MG63 (cell line): ENCODE measurements at places on chromosomes 4 and X.

DNA sequence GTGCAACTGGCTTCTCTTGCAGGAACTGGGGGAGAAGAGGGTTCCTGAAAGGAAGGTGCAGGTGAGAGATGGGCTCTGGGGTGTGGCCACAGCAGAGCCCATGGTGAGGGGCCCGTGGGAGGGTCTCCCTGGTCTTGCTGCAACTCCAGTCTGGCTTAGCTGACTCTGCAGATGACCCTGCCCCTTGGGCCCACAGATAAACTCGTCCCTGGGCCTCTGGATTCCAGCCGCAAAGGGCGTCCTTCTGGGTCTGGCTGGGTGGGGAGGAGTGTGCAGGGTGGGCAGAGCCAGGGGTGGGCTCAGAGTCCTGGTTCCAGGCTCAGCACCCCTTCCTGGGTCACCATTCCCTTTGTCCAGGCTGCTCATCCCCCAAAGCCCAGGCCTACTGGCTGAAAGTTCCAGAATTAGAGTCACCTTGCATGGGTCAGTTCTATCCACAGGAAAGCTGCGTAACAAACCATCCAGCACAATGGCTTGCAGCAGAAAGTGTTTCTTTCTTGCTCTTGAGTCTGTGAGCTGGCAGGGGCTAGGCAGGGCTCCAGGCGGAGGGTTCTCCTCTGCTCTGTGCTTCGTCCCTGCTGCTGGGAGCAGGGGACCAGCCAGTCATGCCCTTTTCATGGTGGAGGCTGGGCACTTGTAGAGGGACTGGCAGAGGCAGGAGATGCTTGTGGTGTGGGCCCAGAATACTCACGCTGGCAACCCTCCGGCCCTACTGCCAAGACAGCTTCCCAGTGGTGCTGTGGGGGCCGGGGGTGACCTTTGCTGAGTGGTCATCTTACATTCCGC, 43.5 kb upstream of the ADRA2C start:
- DNase-seq: no peak

DNA sequence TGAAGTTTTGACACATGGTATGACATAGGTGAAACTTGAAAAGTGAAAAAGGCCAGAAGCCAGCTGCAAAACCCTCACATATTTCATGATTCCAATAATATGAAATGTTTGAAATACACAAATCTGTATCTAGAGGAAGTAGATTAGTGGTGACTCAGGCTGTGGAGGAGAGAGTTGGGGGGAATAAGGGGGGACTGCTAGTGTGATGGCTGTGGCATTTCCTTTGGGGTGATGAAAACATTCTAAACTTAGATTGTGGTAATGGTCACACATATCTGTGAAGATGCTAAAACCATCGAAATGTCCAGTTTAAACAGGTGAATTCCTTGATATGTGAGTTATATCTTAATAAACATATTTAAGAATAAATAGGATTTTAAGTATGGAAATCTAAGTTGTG, 343.5 kb upstream of the SFRP2 start:
- no peak for DNase-seq

- DNase-seq: peak; percentile 68
Observed at GRCh38 chr4:8228319-8229250, 29.5 kb downstream of the SH3TC1 start.

DNA sequence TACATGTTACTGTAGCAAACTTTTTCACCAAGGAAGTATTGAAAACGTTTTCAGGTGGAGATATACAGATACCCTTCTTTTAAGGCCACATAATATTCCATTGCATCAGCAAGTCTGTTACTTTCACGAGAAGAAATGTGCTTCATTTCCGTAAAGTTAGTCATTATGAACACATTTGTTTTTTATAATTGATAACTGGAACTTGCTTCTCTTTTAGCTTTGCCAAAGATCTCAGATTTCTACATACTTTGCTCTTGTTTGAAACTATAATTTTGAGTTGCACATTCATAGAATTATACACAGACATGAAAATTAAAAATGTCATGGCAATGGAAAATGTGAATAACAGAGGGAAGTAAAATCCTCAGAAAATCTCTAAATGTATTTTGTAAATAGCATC, 128.7 kb upstream of the GIMD1 start:
- DNase-seq: no peak

- no peak for DNase-seq
Observed at GRCh38 chrX:130299279-130300009, 30.7 kb upstream of the ZNF280C start.

DNA sequence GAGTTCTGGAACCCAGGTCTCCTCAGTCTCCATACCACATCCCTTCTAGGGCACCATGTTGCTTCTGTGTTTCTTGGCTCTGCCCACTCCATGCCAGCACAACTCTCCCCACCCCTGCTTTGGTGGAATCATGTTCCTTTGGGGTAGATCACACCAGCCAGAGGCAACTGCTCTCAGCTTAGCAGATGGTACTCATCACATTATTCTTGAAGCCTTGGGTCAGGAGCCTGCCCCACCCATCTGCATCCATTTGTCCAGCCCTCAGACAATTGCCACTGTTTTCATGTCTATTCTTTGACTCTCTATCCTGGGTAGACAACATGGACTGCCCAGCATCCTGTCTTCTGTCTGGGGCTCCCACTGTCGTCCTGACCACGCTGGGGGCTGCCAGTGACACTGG, 147.6 kb downstream of the PTTG2 start:
- no peak for DNase-seq

- no peak for DNase-seq
Observed at GRCh38 chr4:15168759-15169158, 166.5 kb downstream of the CPEB2 start.

GRCh38 chrX:30626402-30626801, 26.8 kb upstream of the GK start:
- no peak for DNase-seq

GRCh38 chr4:171857302-171858012, 44.3 kb downstream of the GALNTL6 start:
- DNase-seq: no peak

- no peak for DNase-seq
Observed at GRCh38 chr4:109571494-109571893, 11.4 kb downstream of the MCUB start.

DNA sequence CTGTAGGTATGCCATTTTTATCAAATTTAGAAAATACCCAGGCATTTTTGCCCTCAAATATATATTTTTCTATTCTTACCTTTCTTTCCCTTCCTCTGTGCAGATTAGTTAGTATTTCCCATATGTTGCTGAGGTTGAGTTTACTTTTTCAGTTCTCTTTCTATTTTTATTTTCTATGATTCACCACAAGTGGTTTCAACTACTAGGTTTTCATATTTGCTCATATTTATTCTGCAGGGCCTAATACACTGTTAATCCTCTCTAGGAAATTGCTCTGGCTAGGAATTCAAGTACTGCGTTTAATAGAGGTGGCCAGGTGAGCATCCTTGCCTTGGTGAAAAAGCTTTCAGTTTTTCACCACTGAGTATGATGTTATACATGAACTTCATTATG, 1535.3 kb upstream of the PCDH10 start:
- DNase-seq: no peak

DNA sequence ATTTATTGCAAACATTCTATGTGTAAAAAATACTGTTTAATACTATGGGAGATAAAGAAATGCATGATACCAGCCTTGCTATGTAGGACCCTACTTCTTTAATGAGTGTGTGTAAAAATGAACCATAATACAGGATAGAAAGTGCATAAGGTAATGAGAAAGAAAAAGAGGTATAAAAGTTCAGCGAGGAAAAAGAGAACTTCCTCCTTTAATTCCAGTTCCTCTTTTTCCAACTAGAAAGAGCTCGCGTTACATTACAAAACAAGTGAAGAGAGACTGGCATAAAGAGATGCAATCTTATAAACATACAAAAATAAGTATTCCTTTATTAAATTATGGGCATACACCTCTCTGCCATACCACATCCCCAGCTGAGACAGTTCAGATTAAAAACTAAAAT, 77.4 kb downstream of the ANKRD17 start:
- DNase-seq: no peak

DNA sequence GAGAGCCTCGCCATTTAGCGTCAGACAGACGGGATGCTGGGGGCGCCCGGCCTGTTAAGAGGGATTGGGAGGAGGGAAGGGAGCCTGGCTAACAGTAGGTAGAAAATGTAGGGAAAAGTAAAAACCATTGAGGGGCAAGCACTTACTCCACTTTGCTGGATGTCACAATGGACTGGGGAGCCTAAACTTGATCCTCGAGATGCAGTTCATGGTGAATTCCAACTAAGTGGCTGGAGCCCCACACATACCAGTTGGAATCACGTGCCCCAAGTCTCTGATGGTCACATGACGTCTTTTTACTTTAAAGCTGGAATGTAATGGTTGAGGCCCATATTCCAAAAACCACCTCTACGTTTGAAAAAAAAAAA, 1.5 kb downstream of the PLS3 start:
- peak; percentile 17 for DNase-seq

DNA sequence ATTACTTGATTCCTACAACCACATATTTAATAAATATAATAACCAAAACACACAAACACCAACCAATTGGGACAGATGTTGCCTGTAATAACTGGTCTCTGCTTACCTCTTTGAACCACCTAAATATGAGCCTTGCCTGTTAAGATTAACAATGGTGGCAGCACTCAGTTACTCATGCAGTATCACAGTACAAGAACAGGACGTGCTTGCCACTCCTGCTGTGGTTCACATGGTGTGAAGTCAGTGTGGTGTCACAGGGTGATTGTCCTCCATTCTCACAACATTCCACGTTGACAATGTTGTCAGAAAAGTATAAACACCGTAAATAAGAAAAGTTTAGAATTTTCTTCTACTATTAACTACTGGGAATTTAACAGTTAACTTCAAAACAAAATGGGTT, 365.0 kb downstream of the PPP3CA start:
- DNase-seq: no peak

GRCh38 chrX:37786624-37787422, 7.0 kb downstream of the CYBB start:
- no peak for DNase-seq

DNA sequence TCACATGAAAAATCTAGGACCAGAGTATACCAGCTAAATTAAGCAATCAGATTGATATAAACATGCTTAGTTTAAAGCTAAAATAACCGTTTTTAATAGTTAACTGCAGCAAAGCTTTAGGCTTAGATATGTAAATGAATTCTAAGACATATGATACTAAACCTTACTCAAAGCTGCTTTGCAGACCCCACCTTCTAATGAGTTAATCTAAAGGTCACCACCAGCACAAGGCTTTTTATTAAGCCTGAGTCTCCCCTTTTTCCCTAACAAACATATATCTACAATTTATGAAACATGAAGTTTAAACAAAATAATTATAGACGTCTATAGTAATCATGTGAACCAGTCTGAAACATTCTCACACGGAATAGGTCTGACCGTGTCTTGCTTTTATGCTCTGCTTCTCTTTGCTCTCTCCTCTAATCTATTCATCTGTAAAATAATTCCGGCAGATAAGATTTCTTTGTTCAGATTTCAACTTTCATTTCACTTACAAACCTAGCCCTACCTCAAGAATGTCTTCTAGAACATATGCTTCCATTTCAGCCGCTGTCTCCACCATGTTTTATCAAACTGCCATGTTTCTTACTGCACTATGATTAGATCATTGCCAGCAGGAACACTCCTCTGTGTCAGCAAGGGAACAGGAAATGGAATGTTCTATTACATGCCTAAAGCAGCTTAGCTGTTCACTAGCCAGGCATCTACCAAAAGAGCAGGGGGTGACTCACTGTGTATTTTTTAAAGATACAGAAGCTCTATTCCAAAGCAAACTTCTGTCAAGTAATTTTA, 35.9 kb downstream of the ANKRD17 start:
- peak; percentile 68 for DNase-seq

DNA sequence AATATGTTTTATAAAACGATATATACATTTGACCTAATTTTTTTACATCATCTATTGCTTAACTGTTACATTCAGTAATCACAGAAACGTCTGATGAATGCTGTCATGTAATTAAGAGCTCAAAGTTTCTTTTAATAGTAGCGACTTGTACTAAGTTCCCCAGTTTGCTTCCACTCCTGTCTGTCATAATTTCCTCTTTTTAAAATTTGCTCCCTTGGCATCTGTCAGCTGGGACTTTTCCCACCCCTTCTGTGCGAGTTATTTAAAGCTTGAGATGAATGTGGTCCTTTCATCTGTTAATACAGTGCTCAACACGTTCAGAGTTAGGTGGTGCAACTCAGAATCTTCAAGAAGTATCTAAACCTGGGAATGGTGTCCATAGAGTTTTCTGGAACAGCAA, 1.2 kb downstream of the RAP1GDS1 start:
- no peak for DNase-seq

GRCh38 chr4:150141756-150142155, 63.5 kb downstream of the DCLK2 start:
- DNase-seq: no peak

GRCh38 chrX:20140420-20140819, 1.2 kb downstream of the EIF1AX start:
- DNase-seq: no peak

DNA sequence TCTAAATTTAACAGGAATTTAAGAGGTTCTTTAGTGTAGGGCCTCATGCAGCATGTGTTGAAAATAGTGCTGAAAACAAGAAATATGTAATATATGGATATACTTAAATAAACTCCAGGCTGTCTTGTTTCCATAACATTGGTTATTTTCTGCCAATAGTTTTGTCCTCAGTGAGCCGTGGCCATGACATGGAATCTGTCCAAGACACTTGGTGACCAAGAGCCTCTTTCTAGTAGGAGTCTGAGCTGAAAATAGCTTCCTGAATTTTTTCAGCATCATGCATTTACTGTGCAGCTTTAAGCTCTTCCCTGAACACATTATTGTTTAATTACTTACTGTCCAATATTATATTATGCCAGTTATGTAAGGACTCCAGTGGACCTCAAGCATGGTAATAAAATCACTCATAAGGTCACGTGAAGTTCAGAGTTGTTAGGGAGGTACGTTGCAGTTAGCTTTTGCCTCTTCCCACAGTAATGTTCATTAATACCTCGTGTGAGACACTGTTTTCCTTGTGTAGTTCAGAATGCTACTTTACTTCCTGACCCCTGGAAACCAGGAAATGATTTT, 488.2 kb downstream of the GRID2 start:
- DNase-seq: no peak

DNA sequence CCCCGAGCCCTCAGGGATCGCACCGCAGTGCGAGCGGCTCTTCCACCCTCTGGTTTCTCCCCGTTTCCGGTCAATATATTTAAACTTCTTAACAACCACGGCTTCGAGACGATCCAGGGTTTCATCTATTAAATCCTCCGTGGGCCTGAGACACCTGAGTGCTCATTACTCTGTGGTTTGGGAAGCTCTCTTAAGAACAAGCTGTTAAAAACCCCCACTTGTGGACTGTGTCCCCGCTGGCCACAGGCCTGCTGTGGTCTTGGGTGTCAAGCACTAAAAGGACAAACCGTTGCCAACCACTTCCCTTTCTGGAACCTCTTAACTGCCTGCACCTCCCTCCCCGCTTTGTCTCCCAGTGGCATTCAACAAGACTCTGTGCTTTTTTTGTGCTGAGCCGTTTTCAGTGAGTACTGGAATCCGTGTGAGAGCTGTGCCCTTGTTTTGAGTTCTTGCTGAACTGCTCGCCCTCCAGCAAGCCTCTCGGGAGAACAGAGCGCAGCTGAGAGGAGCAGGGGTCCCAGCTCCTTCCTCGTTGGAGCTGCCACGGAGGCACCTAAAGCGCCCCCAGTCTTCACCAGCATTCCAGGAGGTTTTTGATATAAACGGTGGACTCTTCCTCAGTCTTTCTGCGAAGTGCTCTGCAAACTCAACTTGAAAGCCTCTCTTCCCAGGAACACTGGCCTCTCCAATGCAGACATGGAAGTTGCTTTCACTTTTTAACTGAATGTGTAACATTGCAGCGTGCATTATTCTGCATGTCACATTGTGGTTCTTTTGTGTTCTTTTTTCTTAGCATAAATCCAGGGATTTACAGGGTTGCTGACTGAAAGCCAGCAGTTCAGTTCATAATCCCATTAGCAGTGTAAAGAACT, 691 bp upstream of the IGFBP7 start:
- DNase-seq: peak; percentile 23
